ENCODE measurements at places on chromosomes 4 and X.

GRCh38 chrX:83916525-83916924 is 55.6 kb downstream of the CYLC1 start:
- DNase-seq = no peak

GRCh38 chrX:126701380-126701779 is 118.1 kb upstream of the PRR32 start:
- DNase-seq = no peak

DNA sequence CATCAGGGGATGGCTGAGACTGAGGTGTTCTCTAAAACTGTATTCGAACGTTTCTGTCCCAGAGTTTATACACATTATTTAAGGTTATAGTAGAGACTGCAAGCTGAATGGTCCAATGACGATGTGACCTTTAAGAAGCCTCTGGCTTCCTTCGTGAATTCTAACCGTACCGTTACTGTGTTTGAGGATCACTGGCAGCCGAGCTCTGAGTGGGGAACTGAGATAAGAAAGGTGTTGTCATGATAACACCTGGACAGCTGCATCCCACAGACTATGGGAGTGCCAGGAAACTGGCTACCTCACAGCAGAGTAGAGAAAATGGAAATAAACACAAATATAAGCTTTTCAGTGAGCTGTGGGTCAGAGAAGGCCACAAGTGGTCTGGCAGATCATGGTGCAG is 59.0 kb downstream of the HMGB2 start:
- no peak for DNase-seq

DNA sequence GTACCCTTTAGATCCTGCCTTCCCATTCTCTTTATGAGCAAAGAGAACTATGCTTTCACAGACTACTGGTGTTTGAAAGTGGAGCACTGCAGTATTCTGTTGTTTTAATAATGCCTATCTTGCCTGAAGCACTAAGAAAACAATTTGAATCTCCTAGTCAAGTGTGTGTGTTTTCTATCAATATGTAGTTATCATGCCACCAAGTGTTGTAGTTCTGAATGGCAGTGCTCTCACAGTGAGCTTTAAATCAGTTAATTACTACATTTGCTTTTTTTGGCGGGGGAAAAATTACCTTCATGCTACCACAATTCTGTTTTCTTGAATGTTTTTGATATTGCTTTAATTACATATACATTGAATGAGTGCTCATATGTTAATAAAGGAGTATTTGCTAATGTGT is 143.6 kb upstream of the FAM47A start:
- DNase-seq = no peak

- no peak for DNase-seq
Measured at GRCh38 chr4:53981567-53981966, 82.8 kb downstream of the CHIC2 start.

DNA sequence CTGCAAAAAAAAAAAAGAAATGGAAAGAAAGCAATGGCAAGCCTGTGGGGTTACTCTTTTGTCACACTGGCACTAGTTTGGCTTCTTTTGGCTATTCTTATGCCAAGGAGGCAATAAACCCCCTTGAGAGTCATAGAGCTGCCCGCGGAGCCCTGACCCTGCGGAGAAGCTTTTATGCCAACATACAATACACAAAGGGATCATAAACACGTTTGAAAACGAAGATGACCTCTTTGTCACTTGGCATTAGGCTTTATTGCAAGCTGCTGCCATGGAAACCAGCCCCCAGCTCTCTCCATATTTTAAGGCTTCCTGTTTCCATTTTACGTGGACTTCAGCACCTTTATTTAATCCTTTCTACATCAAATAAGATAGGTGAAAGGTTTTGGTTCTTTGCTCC is 7.6 kb downstream of the NEUROG2 start:
- DNase-seq = no peak

- DNase-seq = no peak
Measured at GRCh38 chr4:17265139-17265538, 246.8 kb downstream of the QDPR start.

GRCh38 chrX:40326186-40326965 is 228.6 kb upstream of the BCOR start:
- no peak for DNase-seq
